SK-N-SH (cell line): ENCODE measurements at places on chromosomes 1 and 21.

DNA sequence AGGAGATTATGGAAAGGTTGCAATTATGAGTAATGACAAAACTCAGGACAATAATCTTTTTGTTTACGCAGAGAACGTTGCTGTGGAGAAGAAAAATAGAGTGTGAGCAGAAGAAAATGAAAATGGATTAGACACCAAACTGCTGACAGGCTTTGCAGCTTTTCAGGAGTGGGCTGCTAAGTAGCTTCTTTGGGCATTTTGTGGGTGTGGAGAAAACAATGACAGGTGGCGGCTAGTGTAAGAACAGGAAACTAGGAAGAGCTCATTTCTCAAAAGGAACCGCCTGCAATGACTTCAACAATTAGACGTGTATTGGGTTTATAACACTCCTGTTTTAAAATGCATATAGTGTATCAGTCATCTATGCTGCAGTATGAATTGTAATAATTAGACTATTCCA lies 18.3 kb upstream of the PALMD start:
- no peak for DNase-seq

DNA sequence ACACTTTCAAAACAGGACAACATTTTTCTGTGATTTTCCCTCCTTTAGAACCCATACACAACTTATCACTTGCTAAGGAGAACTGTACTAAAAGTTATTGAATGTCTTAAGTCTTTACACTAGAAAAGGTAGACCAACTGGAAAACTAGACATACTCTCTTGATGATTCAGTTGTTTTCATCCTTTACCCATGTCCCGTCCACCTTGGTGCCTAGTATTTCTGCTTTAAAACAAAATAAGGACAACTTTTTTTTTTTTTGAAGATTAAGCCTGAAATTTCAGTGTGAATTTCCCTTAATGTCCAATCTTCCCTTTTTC lies 4.5 kb downstream of the CDKN2C start:
- no peak for DNase-seq

DNA sequence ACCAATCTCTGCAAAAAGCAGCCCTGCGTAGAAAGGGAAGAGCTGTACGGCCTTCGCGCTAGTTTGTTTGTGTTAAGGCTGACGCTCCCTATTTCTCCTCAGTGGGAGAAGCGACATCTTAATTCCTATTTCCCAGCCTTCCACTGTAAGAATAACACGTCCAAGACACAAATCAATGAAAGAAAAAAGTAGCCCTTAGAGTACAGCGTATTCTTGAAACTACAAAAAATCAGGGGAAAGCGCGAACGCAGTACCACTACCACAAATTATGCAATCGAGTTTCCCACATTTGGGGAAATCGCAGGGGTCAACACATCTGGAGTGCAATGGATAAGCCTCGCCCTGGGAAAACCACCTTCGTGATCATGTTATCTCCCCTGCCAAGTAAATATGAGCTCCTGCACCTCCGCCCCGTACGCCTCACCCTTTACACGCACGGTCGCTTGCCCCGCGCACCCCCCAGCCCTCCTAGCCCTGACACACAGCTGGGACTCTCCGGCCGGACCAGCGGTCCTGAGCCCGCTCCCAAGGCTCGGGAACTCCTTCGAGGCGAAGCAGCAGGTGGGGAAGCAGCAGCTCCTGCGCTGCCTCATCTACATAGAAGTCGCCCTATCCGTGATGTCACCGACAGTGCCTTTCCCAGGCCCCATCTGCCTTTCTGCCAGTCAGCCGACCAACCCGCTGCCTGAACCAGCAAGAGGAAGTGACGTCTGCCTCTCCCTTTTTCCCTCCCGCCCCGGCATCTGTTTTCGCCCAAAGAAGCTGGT lies 94.7 kb downstream of the PPIAL4G start:
- peak; percentile 50 for DNase-seq

GRCh38 chr1:205077934-205078311 lies 6.3 kb downstream of the TMEM81 start:
- DNase-seq, result no peak

DNA sequence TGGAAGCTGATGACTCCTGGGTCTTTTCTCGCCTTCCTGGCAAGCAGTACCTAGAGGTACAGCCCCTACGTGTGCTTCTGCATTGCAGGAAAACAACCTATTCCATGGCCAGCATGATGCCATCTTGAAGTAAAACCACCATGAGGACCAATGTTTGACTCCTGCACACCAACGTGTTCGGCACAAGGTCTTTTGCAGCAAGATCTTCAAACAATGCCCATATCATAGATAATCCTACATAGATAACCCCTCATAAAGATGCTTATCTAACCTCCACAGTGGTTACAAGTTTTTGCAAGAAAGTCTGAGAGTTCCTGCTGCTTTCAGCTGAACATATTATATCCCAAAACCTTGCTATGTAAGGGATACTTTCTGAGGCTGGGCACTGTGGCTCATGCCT lies 141.1 kb upstream of the MAP1LC3C start:
- DNase-seq, result no peak

DNA sequence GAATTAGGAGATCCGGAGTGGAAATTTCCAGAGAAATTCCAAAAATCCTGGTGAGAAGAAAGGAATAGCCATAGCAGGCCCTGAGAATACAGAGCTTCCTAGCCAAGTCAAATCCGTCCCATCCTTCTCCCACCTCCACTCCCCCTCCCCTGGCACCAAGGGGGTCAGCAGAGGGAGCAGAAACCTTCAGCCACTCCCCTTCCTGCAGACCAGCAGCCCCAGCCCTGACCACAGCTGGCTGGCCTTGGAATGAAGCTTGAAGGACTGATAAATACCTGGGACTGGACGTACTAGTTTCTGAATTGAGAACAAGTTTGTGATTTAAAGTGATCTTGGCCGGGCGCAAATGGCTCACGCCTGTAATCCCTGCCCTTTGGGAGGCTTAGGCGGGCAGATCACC lies 13.8 kb upstream of the RIPPLY3 start:
- DNase-seq, result no peak

- no peak for DNase-seq
These were observed 36.0 kb downstream of the ATP1A1 start for GRCh38 chr1:116408803-116409720.

DNA sequence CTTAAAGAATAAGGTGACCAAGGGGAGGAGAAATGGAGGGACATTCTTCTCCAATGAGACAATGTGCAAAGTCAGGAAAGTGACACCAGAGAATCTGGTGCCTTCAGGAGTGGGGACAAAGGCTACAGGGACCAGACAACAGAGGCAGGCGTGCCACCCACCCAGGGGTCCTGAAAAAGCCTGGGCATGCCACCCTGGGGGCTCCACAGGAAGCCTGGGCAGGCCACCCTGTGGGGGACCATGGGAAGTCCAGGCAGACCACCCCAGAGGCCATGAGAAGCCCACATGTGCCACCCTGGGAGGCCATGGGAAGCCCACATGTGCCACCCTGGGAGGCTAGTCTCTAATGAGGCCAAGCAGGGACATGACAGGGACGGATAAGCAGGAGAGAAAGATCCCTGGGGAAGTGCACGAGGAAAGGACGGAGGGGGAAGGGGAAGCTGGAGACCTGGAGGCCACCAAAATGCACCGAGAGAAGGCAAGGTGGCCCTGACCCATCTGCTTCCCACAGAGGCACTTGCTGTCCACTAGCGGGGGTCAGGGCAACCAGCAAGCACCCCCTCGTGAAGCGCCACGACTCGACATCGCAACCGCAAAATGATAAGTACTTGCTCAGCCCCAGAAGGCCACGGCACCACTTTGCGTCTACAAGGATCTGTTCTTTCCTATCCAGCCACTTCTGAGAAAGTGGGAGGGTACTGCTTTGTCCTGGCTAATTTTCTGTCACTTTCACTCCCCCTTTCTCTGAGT lies 7.2 kb upstream of the PDE9A start:
- no peak for DNase-seq

- no peak for DNase-seq
These were observed 116.5 kb upstream of the LRRC7 start for GRCh38 chr1:69451196-69451595.

- DNase-seq, result peak; percentile 79
These were observed 1.6 kb downstream of the TMEM200B start for GRCh38 chr1:29121936-29122681.

GRCh38 chr1:162666006-162666645 lies 33.9 kb downstream of the DDR2 start:
- no peak for DNase-seq

DNA sequence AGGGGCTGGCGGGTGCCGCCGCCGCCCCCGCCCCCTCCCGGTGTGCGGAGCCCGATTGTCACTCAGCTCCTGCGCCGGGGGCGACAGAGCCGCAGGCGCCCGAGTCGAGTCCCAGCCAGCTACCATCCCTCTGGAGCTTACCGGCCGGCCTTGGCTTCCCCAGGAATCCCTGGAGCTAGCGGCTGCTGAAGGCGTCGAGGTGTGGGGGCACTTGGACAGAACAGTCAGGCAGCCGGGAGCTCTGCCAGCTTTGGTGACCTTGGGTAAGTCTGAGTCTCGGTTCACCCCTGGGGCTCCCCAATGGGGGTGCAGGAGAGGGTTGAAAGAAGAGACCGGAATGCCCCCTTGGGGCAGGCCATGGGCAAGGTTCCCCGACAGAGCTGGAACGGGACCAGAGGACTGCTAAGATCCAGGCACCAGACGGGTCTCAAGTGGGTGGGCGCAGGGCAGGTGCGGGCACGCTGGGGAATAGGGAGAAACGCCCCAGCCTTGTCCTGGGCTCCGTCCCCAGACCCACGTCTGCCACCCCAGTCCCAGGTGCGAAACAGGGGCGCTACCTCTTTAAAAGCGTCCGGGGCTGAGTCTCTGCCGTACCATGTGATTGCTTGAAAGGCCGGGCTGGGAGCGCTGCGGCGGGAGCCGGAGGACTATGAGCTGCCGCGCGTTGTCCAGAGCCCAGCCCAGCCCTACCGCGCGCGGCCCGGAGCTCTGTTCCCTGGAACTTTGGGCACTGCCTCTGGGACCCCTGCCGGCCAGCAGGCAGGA lies at the start of gene ADORA1:
Gene ADORA1, plus strand, starts transcription at position 61 of the 765 bp plus-strand sequence. CDS start 1,116 bp downstream, outside the sequence.
- DNase-seq, result peak; percentile 80

DNA sequence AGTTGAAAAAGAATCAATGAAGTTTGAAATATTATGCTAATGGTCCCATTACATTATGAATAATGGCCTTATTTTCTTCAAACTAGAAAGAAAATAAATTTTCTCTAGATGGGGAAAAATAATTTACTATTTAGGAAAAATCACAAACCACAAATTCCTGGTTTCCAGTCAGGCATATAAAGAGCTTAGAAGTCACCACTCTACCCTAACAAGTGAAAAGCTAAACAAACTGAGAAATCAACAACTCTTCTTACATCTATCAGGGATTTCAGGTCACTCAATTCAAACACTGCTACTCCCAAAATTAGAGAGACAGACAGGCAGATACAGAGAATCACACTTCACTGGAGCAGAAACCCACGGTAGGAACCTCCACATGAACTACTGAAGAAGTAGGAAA lies 82.1 kb upstream of the LRRC7 start:
- DNase-seq, result no peak

DNA sequence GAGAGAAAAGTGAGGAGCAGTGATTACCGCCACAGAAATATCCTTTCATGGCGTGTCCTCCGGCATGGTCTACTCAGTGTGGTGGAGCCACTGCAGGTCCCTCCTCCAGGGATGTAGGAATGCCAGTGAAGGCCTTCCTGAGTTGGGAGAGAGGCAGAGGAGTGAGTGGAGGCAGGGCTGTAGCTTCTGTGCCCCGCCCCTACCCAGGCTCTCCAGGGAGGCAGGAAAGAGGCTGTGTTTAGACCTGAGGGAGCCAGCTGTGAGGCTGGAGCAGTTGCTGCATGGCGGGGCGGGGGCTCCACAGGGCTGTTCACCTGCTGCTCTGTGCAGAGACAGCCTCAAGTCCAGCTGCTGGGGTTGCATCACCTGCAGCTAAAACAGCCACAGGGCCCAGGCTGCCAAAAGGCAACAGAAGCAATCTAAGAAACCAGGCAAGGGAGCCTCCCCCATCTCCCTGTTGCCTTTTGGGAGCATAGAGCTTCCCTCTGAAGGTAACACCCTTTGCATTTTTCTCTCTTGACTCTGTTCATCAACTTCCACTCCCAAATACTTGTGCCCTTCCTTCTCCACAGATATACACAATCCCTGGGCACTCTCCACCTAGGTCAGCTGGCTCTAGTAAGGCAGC lies 801 bp upstream of the ANXA9 start:
- DNase-seq, result no peak

GRCh38 chr1:156383023-156383422 lies 14.0 kb downstream of the RHBG start:
- peak; percentile 91 for DNase-seq

DNA sequence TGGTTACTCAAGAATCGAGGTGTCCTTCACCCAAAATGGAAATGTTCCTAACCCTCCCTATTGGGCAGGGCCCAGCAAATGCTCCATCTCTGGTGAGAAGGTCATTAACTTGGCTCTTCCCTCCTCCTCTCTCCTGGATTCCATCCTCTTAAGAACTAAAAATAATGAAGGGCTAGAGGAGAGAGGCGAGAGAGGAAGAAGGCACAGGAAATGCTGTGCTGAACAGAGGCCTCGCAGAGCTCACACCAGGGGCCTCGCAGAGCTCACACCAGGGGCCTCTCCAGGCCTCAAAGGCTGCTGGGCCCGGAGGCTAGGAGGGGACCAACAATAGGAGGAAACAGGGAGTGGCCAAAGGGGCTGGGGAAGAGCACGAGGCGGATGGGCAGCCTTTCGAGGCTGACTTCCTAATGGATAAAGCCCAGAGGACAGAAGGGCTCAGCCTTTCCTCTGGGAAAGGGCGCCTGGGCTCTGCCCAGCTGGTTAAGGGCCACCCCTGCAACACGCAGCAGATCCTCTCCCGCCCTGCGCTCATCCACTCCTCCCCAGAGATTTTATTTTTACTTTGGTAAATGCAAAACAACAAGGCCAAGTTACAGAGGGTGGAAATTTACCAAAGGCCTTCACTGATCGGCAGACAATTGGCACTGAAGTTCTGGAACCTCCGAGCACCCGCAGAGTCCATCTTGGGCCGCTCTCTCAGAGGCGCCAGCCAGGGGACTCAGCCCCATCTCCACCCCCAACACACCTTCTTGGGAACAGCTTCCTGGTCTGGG lies 78.5 kb downstream of the ITPKB start:
- DNase-seq, result no peak

- DNase-seq, result no peak
These were observed 86.1 kb upstream of the VAV3 start for GRCh38 chr1:108050911-108051629.

GRCh38 chr1:101365186-101365585 lies 128.4 kb downstream of the S1PR1 start:
- no peak for DNase-seq

DNA sequence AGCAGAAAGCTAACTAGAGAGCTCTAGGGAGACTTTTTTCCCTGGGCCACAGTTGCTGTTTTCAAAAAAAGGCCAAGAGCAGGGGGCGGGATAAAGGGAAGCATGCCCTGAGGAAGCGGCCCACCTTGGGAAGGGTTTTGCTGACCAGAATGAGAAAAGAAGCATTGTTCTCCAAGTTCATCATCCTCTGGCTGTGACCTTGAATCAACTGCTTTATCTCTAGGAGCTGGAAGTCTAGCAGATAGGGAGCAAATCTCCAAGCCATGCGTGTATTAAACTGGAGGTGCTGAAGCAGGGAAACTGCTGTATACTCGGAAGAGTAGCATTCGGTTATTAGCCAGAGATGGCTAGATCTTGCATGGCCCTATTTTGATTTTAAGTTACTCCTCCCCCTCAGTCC lies 64.8 kb downstream of the ATP2B4 start:
- no peak for DNase-seq

GRCh38 chr21:39951183-39952101 lies 84.2 kb downstream of the PCP4 start:
- no peak for DNase-seq

- DNase-seq, result no peak
These were observed 245.4 kb downstream of the NPHP4 start for GRCh38 chr1:5746611-5747425.
